ENCODE measurements at places on chromosomes 1 and 21.

- no peak for DNase-seq
Observed at GRCh38 chr1:206541236-206541833, 34.0 kb downstream of the RASSF5 start.

- no peak for DNase-seq
Observed at GRCh38 chr1:185375583-185375982, 58.5 kb upstream of the IVNS1ABP start.

DNA sequence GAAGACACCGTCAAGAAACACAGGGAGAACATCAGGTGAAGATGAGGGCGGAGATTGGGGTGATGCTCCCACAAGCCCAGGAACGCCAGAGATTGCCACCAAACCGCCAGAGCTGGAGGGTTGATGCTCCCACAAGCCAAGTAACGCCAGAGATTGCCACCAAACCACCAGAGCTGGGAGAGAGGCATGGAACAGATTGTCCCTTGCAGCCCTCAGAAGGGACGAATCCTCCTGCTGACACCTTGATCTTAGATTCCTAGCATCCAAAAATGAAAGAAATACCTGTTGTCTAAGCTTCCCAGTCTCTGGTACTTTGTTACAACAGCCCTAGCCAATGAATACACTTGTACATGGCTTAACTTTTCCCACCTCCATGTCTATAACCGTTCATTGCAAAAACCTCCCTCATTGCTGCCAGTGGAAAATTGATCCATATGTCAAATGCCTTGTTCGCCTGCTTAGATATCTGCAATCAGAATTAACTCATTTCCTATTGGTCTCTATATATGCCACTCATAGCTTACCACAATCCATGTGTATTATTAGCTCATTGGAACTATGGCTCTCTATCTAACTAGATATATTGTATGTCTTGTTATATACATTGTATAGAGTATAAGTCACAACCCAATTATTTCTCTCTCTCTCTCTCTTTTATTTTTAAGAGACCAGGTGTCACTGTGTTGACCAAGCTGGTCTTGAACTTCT lies 127.4 kb downstream of the ADSS2 start:
- DNase-seq = no peak

DNA sequence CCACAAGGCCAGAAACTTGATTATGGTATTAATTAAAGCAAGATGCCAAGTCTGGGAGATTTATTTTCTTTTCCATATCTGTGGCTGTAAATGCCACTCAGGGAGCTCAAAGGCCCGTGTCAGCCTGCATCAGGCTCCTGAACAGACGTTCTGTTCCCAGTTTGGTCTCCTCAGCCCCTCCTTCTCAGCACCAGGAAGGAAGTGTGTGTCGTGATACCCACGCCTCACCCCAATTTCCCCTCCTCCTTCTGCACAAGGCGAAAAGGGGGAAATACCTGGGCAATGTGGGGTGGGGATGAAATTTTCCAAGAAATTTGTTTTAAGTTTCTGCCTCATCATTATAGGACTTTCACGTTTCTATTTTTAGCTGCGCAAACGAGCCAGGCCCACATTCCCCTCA lies 112.0 kb downstream of the SYF2 start:
- DNase-seq = peak; percentile 23

DNA sequence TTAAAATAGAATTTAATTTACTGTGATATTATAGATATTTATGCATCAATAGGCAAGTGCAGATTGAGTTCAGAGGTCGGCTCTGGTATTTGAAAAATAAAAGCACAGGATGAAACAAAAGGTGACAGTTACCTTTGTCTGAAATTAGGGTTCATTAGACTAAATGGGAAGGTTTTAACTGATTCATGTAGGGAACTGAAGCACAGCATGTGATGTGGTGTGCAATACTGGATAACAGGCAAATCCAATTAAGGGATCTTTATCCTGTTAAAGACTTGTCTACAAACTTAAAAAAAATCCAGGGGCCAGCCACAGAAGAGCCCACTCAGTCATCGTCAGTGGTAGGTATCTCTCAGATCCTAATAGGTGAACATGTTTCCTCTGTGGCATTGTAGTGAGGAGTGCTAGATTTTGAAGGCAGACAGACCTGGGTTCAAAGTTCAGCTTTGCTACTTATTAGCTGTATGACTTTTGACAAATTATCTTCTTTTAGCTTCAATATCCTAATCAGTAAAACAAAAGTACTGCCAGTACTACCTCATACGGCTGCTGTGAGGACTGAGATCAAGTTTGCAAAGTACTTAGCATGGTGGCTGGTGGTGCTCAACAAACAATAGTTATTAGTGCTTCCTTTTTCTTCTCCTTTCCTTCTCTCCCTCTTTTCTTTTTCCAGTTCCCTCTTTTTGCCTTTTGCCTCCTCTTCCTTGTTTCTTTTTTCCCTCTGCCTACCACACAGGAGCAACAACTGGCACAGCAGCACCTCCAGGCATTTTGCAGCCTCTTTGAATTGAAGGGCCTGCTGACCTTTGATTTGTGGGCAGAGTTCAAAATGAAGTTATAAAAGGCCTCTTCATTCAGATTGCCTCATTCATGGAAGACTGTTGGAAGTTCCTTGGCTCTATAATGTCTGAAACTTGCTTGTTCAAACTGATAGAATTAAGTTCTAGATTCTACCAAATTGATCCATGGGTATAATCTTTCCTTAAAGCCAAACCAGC lies 44.9 kb upstream of the FOXD3 start:
- no peak for DNase-seq

DNA sequence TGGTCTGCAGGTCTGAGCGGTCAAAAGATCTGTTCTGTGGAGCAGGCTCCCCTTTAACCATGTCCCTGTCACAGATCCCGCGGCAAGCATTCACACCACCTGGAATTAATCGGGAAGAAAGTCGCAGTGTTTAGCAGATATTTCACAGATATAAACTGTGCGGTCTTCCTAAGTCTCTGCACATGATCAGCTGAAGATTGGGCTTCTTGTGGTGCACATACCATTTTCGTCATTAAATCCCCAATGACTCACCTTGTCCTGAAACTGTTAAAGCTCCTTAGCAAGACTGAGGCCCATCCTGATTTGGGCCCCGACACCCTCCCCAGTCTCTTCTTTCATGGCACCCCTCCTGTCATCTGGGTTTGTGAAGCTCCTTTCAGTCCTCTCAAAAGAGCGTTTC lies 158.8 kb downstream of the KIF26B start:
- no peak for DNase-seq

DNA sequence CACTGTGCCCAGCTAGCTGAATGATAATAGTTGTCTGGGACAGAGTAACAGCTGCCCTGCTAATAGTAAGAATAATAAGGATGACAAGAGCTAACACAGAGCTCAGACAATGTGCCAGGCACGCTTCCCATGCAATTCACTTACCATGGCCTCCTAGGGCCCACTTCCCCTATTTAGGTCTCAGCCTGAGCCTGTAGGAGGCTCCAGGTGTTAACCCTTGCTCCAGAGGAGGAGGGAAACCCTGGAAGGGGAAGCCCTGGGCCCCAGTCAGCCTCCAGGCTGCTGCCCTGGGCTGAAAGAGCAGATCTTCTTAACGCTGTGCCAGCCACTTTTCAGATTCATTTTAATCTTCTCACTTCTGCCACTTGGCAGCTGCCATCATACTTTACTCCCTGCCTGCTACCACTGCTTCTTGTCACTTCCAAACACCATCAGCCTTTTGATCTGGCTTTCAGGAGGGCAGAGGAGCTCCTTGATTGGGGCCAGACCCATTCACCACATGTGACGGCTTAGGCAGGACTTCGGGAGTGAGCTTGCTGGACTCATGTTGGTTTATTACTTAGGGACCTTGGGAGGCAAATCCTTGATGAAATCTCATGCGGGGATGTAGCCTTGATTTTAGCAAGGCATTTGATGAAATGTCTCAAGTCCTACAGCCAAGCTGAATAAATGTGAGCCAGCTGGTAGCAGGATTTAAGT lies 66.7 kb upstream of the PARP1 start:
- DNase-seq = no peak

DNA sequence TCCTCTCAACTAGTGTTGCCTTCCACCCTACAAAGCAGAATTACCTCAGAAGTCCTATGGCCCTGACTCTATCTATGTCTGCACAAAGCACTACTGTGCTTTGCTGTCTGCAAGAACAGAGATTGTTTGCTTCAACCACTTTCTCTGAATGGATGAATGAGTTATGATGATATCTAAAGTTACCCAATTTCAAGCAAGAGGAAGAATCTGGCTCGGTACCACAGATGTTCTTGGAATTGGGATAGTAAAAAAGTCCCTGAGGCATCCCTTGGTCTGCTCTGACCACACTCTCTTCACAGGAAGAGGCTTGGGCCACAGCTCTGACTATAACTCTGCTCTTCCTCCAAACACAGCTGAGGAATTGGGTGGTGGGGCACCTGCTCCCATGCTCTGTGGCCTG lies 31.2 kb downstream of the MTARC1 start:
- no peak for DNase-seq

DNA sequence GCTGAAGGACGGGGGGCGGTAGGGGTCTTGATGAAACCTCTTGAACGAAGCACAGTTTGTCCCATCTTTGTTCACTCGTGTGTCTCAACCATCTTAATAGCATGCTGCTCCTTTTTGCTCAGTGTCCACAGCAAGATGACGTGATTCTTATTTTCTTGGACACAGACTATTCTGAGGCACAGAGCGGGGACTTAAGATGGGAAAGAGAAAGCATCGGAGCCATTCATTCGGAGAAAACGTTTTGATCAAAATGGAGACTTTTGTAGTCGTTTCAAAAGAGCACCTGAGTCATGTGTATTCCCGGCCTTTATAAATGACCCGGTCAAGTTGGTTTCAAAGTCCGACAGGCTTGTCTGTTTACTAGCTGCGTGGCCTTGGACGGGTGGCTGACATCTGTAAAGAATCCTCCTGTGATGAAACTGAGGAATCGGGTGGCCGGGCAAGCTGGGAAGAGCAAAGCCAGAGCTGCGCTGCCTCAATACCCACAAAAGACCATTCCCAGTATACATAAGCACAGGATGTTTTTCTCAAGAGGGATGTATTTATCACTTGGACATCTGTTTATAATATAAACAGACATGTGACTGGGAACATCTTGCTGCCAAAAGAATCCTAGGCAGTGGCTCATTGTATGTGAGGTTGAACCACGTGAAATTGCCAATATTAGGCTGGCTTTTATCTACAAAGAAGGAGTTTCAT lies 18.5 kb downstream of the ETS2 start:
- no peak for DNase-seq

- DNase-seq = no peak
Observed at GRCh38 chr1:83807821-83808220, 191.1 kb downstream of the TTLL7 start.

DNA sequence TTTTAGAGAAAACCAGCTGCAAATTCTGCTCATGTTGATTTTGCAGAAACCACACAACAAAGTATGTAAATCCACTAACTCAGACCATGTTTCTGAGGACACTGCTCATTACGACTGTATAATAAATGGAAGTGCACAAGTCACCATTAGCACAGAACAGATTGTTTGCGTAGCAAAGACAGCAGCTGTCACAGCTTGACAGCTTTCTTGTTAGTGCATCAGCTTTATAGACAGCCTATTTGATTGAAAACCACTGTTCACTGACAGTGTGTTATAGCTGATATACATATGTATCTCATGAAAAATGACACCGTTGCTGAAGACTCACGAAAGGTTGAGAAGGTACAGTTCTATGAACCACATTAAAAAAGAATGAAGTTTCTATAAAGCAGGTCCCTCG lies 560.2 kb upstream of the ZRANB2 start:
- no peak for DNase-seq

GRCh38 chr1:59046134-59046533 lies 250.8 kb upstream of the FGGY start:
- no peak for DNase-seq

DNA sequence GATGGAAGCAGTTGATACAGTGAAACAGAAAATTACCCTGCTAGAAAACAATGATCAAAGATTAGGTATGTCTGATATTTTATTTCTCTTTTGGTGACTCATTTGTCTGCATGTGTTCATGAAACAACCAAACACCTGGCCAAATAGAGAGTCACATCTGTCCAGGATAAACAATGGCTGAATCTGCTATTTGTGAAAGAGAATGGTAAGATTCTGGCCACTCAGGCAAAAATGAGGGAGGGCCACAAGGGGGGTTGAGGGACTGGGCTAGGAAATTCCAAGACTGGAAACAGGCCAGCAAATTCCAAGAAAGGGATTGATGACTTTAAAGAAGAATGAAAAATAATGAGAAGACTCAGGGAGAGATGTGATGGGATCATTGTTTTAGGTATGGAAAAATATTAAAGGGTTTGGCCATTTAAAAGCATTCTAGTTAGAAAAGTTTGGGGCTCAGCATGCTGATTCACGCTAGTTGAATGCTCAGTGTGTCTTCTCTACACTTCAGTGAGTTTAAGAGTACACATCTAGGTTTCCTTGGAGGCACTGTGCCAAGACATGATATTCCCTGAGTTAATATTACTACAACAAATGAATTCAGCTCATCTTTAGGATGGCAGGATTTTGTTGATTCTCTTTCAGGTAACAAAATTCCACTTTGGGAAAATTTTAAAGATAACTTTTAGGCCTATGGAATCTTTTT lies 44.9 kb downstream of the TRAF5 start:
- DNase-seq = no peak

- no peak for DNase-seq
Observed at GRCh38 chr1:91707890-91708218, 178.1 kb downstream of the TGFBR3 start.

DNA sequence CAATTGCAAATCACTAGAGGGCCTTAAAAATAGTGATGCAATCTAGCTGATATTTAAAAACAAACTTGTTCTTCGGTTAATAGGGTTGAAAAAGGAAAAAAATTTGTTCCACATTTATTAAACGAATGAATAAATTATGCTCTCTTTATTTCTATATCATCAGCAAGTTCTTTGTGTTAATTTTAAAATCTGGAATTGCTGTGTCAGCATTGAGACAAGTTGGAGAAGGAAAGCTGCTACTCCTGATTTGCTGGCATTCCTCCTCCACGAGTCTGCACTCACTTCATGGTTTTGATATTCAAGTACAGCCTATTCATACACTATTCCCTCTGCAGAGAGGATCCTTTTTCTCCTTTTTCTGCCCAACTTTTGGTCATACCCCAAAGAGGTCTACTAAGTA lies 117.6 kb downstream of the MRPL39 start:
- DNase-seq = no peak

DNA sequence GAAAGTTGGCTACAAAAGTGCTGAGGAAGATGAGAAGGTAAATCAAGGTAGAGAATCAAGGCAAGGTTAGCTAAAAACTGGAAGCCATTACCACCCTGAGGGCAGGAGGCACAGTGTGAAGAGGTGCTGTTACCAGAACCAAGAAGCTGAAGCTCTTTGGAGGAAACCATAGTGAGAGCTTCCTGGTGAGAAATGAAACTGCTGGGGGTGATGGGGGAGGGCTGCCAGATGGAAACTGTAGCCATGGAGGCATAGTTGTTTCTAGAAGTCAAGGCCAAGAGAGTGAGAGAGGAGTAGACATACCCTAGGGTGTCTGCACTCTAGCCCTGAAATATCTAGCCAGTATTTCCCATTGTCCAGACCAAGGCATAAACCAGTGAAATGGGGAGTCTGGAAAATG lies 28.7 kb downstream of the IFI44 start:
- no peak for DNase-seq

GRCh38 chr1:55821234-55821633 lies 606.1 kb upstream of the USP24 start:
- DNase-seq = no peak

GRCh38 chr1:1199961-1200875 lies 6.2 kb downstream of the TNFRSF18 start:
- DNase-seq = no peak

GRCh38 chr1:62131093-62131725 lies 63.4 kb upstream of the L1TD1 start:
- DNase-seq = peak; percentile 32

- no peak for DNase-seq
Observed at GRCh38 chr1:180508725-180509097, 6.3 kb upstream of the ACBD6 start.

GRCh38 chr1:156750711-156751450 lies 594 bp downstream of the HDGF start:
- DNase-seq = peak; percentile 45

All from activated CD4-positive, alpha-beta T cell treated with anti-CD3 and anti-CD28 coated beads, Interleukin-2, amount 50 U/mL, for 48 hours (primary cell).